GM23338 (cell line): ENCODE measurements at places on chromosomes 3 and 15. TPM values are rescaled to one million over a fixed set of nuclear protein-coding genes. Genes with fewer than 3 reads are reported as not detected.

ATP13A5 gene
- not detected in 2 replicates for polyA plus RNA-seq

PRSS50 gene
- polyA plus RNA-seq: 0.50 and 0.60 TPM in 2 replicates

GXYLT2 gene
- 2.0 and 3.0 TPM in 2 replicates for polyA plus RNA-seq

TMEM45A gene
- 11.1 and 12.7 TPM in 2 replicates for polyA plus RNA-seq

KLF15 gene
- 3.3 and 3.5 TPM in 2 replicates for polyA plus RNA-seq

ECE2 gene
- polyA plus RNA-seq: 0.48 TPM in 1 of 2 replicates, not detected in the other

TICRR gene
- polyA plus RNA-seq: 10.9 and 11.2 TPM in 2 replicates

CPLX3 gene
- 0.21 TPM in 1 of 2 replicates, not detected in the other for polyA plus RNA-seq

ADGRG7 gene
- not detected in 2 replicates for polyA plus RNA-seq

CRYGS gene
- 1.8 and 2.0 TPM in 2 replicates for polyA plus RNA-seq

ALDH1A3 gene
- polyA plus RNA-seq: 2.8 and 4.0 TPM in 2 replicates

MEX3B gene
- 5.3 TPM in 2 replicates for polyA plus RNA-seq

SCN11A gene
- 0.05 TPM in 2 replicates for polyA plus RNA-seq

XCR1 gene
- polyA plus RNA-seq: not detected in 2 replicates

TLR9 gene
- not detected in 2 replicates for polyA plus RNA-seq

TRIM42 gene
- not detected in 2 replicates for polyA plus RNA-seq

GRAMD1C gene
- polyA plus RNA-seq: 2.6 and 3.6 TPM in 2 replicates

SERINC4 gene
- not detected in 2 replicates for polyA plus RNA-seq

KLHDC8B gene
- polyA plus RNA-seq: 4.7 and 5.5 TPM in 2 replicates

PAK6 gene
- 2.4 and 2.9 TPM in 2 replicates for polyA plus RNA-seq

RNF13 gene
- 69.8 and 101 TPM in 2 replicates for polyA plus RNA-seq

CFAP44 gene
- polyA plus RNA-seq: 0.26 and 0.39 TPM in 2 replicates

TNFSF10 gene
- polyA plus RNA-seq: 0.21 and 0.27 TPM in 2 replicates

SLC15A2 gene
- 0.26 and 0.49 TPM in 2 replicates for polyA plus RNA-seq

UBAP1L gene
- 0.47 and 0.53 TPM in 2 replicates for polyA plus RNA-seq

CCR8 gene
- polyA plus RNA-seq: 0.23 and 0.55 TPM in 2 replicates

CPN2 gene
- polyA plus RNA-seq: 0.10 TPM in 1 of 2 replicates, not detected in the other

GOLIM4 gene
- 50.5 and 50.7 TPM in 2 replicates for polyA plus RNA-seq

GCNT3 gene
- not detected in 2 replicates for polyA plus RNA-seq

INAFM2 gene
- polyA plus RNA-seq: 18.1 and 20.0 TPM in 2 replicates

TRANK1 gene
- 1.8 and 2.3 TPM in 2 replicates for polyA plus RNA-seq

HRH1 gene
- not detected in 2 replicates for polyA plus RNA-seq

ARNT2 gene
- polyA plus RNA-seq: 3.9 and 4.6 TPM in 2 replicates

MAP6D1 gene
- 1.1 and 2.6 TPM in 2 replicates for polyA plus RNA-seq

GOLGA6A gene
- polyA plus RNA-seq: 0.18 and 0.57 TPM in 2 replicates

KCNH8 gene
- polyA plus RNA-seq: 1.3 and 1.4 TPM in 2 replicates

MTFMT gene
- 18.9 and 19.0 TPM in 2 replicates for polyA plus RNA-seq

XIRP1 gene
- polyA plus RNA-seq: 0.03 TPM in 1 of 2 replicates, not detected in the other

MYD88 gene
- polyA plus RNA-seq: 14.4 and 15.5 TPM in 2 replicates

SOX14 gene
- polyA plus RNA-seq: 0.39 TPM in 1 of 2 replicates, not detected in the other

DUOXA2 gene
- polyA plus RNA-seq: not detected in 2 replicates

SLC35G2 gene
- 6.0 and 6.8 TPM in 2 replicates for polyA plus RNA-seq

C3orf85 gene
- not detected in 2 replicates for polyA plus RNA-seq

DLEC1 gene
- polyA plus RNA-seq: 0.66 and 0.71 TPM in 2 replicates

CACNA2D2 gene
- 4.7 and 5.4 TPM in 2 replicates for polyA plus RNA-seq

SLC12A1 gene
- 0.52 and 0.57 TPM in 2 replicates for polyA plus RNA-seq

ANKUB1 gene
- polyA plus RNA-seq: not detected in 2 replicates

CD200R1 gene
- 0.18 and 0.35 TPM in 2 replicates for polyA plus RNA-seq

EID1 gene
- polyA plus RNA-seq: 257 and 324 TPM in 2 replicates

TBL1XR1 gene
- polyA plus RNA-seq: 37.7 and 49.6 TPM in 2 replicates

CSPG4 gene
- polyA plus RNA-seq: 0.27 and 0.33 TPM in 2 replicates

TMOD3 gene
- polyA plus RNA-seq: 23.4 and 29.9 TPM in 2 replicates

GOLGA8J gene
- not detected in 2 replicates for polyA plus RNA-seq

CRYBG3 gene
- polyA plus RNA-seq: 1.9 and 2.3 TPM in 2 replicates

PFKFB4 gene
- polyA plus RNA-seq: 7.6 and 8.6 TPM in 2 replicates

LYZL4 gene
- not detected in 2 replicates for polyA plus RNA-seq

ACKR4 gene
- 0.26 TPM in 1 of 2 replicates, not detected in the other for polyA plus RNA-seq
